ENCODE measurements at places on chromosomes 2 and 18.

GRCh38 chr2:120177001-120177621 lies 46.1 kb downstream of the TMEM185B start:
- no peak for DNase-seq

DNA sequence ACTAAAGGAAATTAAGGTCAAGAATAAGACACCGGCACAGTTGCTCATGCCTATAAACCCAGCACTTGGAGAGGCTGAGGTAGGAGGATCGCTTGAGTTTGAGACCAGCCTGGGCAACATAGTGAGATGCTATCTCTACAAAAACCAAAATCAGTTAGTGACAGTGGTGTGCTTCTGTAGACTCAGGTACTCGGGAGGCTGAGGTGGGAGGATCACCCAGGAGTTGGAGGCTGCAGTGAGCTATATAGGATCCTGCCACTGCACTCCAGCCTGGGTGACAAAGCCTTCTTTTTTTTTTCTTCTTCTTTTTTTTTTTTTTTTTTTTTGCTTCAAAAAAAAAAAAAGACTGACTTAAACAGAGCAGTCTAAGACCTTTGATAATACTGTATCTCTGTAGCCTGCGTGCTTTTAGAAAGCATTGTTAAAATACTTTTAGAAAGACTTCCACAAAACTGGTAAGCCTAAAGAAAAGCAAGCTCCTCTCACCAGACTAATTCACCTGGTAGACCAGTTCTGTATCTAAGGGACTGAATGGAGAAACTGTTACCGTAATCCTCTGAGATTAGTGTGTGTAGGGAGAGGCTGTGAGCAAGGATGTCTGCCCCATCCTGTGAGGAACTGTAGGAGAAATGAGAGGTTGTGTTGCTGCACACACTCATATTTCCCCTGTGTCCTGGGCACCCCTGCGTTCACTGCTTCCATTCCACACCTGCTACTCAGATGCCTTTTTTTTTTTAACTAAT lies 10.8 kb downstream of the RAB12 start:
- DNase-seq: no peak

DNA sequence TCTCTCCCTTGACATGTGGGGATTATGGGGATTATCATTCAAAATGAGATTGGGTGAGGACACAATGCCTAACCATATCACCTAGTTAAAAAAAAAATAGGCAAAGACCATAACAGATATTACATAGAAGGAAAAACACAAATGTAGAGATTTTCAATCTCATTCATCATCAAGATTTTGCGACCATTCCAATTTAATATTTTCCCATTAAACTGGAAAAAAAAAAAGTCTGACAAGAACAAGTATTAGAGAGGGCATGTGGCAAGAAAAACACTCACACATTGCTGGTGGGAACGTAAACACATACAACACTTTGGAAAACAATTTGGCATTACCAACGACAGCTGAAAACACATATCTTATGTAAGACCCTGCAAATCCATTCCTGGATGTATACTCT lies 71.0 kb upstream of the MYCN start:
- no peak for DNase-seq

GRCh38 chr2:76279142-76279541 lies 568.4 kb upstream of the GCFC2 start:
- DNase-seq: no peak

DNA sequence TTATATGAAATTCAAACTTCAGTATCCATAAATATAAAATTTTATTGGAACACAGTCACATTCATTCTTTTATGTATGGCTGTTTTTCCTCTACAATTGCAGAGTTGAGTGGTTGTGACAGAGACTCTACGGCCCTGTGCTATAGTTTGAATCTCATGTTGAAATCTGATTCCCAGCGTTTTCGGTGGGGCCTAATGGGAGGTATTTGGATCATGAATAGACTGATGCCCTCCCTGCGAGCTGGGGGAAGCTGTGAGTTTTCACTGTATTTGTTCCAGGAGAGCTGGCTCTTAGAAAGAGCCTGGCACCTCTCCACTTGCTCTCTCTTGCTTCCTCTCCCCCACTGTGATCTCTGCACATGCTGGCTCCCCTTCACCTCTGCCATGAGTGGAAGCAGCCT lies 1.7 kb downstream of the PFN4 start:
- no peak for DNase-seq

DNA sequence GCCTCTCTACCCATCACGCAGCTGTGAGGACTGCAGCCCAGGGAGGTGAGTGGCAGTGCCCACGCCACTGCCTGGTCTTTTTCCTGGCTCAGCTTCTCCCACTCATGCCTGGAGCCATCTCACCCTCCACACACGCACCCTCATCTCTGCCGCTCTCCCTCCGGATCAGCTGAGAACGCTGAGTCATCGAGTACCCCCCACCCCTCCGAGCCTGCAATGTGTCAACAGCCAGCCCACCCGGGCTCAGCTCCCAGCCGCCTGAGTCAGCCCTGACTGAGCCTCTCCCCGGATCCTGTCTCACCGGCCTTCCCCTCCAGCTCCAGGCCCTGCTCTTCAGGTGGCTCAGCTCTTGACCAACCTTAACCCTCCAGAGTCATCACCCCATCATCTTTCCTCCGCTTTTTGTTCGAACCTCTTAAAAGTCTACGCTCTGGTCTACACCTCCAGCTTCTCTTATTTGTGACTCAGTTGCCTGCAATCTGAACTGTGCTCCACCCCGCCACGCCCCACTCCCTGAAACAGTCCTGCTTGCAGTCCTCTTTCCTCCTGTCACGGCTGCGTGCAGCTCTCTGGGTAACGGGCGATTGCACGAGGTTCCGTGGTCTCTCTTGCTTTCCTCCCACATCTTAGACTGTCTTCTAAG lies 94.4 kb upstream of the ASAP2 start:
- no peak for DNase-seq

GRCh38 chr2:179298666-179299065 lies 34.0 kb upstream of the SESTD1 start:
- no peak for DNase-seq

DNA sequence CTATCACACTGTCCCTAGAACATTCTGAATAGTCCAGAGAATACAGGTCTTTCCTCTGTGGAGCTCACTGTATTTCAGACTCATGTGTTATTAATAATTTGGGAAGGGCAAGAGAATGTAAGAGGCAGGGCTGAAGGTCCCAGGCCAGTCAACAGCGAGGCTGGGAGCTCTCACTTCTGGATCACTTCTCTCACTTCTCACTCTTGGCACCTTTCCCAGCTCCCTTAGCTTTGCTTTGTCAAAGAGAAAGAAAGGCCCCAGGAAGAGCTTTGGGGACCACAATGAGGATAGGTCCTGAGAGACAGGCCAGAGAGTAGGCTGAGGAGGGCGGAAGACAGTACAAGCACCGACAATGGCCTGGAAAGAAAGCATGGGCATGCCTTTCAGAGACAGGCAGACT lies 11.2 kb downstream of the EFR3B start:
- no peak for DNase-seq

GRCh38 chr2:68385220-68385906 lies 20.3 kb downstream of the PLEK start:
- DNase-seq: no peak

DNA sequence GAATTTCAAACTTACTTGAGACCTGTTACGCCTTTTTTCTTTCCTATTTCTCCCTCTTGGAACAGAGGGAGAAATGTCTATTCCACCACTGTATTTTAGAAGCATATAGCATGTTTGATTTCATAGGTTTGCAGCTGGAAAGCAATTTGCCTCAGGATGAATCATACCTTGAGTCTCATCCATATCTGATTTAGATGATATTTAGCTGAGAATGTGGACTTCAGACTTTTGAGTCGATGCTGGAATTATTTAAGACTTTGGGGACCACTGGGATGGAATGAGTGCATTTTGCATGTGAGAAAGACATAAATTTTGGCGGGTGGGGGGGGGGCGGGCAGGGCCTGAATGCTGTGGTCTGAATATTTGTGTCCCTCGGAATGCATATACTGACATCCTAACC lies 282.7 kb upstream of the STON1 start:
- no peak for DNase-seq

GRCh38 chr18:57084331-57085271 lies 62.3 kb upstream of the BOD1L2 start:
- no peak for DNase-seq

DNA sequence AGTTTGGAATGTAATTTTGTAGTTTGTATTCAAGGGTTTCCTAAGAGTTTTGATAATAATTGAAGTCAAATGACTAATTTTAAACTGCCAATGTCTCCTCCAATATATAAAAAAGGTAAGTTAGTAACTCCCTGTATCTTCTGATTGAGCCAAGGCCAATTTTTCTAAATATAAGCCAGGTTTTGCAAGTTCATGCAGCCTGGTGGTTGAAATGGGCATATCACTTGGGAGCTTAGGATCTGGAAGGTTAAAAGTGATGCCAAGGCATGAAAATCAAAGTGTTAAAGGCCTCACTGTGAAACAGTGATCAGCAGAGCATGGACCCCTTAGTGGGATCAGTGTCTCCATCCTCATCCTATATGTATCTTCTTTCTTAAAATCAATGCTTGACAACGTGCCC lies 60.5 kb downstream of the MERTK start:
- no peak for DNase-seq

GRCh38 chr2:221517696-221518151 lies 54.4 kb downstream of the EPHA4 start:
- DNase-seq: peak; percentile 83

GRCh38 chr2:120436885-120437603 lies 91.1 kb downstream of the INHBB start:
- DNase-seq: peak; percentile 60

DNA sequence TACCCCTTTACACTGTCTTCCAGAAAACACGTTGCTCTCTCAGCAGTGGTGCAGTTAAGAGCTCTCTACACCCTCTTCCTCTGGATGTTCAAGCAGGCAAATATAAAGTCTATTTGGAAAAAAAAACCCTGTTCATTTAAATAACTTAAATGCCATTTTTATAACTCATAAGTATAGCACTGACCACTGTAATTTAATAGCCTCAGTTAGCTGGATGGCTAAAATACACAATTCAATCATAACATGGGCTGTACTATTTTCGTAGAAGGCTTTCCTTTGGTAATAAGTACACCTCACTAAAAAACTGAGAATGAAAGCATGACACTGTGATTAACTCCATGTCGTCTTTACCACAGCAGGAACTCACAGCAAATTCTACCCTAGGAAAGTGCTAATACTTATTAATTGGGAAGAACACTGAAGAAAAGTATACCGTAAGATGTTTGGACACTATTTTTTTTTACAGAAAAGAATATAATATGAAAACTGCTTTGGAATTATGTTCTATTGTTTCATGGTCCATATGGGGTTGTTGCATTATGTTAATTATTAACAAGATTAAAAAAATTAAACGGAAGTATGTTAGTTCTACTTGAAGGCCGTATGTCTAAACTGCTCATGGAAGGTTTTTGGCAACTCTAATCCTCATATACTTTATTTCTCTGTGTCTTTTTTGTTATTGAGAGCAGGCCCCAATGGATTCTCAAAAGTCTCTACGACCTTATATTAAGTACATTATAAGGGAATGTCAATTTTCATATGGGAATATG lies 269.1 kb downstream of the ZNF385B start:
- no peak for DNase-seq

- no peak for DNase-seq
These were observed 34.7 kb upstream of the MAP2 start for GRCh38 chr2:209389171-209389618.

GRCh38 chr2:44807201-44808025 lies 134.1 kb upstream of the SIX3 start:
- DNase-seq: no peak

DNA sequence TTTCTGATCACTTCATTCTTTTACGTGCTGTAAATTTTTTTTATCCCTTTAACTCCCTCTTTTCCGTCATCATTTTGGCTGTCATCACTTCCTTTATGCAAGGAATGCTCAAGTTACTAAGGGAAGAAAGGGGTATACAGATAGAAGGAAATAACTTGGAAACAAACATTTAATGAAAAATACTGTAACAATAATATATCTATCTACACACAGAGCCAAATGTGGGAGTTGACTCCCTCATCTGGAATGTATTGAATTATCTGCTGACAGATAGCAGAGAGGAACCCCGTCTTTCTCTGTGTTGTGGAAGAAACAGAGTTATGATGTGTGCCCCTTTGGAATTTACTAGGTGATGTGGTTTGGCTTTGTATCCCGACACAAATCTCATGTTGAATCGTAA lies 182.5 kb upstream of the NXPH2 start:
- DNase-seq: no peak

DNA sequence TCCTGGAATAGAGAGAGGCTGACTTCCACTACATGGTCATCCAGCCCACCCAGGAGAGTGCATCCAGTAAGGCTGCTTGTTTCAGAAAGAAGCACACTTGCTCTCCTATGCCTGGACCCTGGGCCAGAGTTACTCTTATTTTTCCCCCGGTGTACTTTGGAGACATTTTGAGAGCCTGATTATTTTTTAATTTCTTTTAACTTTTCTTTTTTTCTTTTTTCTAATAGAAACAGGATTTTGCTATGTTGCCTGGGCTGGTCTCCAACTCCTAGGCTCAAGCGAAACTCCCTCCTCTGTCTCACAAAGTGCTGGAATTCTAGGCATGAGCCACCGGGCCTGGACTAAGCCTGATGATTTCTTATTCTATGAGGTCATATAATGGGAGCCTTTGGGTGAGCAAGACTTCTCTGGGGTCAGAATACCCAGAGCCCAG lies 62.2 kb downstream of the RPL37A start:
- DNase-seq: no peak

- peak; percentile 60 for DNase-seq
These were observed 781 bp upstream of the SOX11 start for GRCh38 chr2:5691221-5691984.

- no peak for DNase-seq
These were observed 4.7 kb upstream of the SLC20A1 start for GRCh38 chr2:112640800-112641675.

- no peak for DNase-seq
These were observed 83.6 kb downstream of the ATAD2B start for GRCh38 chr2:23843051-23843976.

GRCh38 chr2:127638361-127639110 lies 7.4 kb upstream of the GPR17 start:
- DNase-seq: no peak

DNA sequence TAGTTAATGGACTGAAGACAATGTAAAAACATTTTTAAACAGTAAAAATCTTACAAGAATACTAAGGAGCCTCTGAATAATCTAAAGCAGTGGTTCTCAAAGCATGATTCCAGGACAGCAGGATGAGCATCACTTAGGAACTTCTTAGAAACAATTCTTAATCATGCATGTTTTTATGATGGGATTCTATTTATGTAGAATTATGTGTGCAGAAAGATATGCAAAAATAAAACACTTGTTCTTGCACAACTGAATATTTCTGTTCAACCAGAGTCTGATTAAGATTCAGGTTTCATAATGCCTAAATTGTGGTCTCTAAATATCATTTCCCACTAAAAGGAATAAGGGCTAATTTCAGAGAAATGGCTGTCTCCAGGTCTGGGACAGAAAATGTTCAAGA lies 69.2 kb upstream of the MTIF2 start:
- no peak for DNase-seq

Data from DMS153 (cell line).